ENCODE measurements at places on chromosomes 3 and 15. TPM values are rescaled to one million over a fixed set of nuclear protein-coding genes. Genes with fewer than 3 reads are reported as not detected.

ACOX2 gene
- 2.6 TPM for total RNA-seq

CSK gene
- total RNA-seq, result 37.6 TPM

CHRM5 gene
- total RNA-seq, result not detected

TMEM158 gene
- total RNA-seq, result 0.88 TPM

SLC49A4 gene
- 37.0 TPM for total RNA-seq

WNT7A gene
- total RNA-seq, result 0.67 TPM

ARPP21 gene
- total RNA-seq, result not detected

ZBTB11 gene
- total RNA-seq, result 30.2 TPM

PLA2G4E gene
- total RNA-seq, result 50.0 TPM

MYL3 gene
- total RNA-seq, result 0.59 TPM

C3orf85 gene
- not detected for total RNA-seq

ACTC1 gene
- 0.62 TPM for total RNA-seq

EHD4 gene
- total RNA-seq, result 27.3 TPM

SPINK8 gene
- total RNA-seq, result not detected

C3orf52 gene
- 57.8 TPM for total RNA-seq

TGM5 gene
- 98.2 TPM for total RNA-seq

IP6K1 gene
- 44.1 TPM for total RNA-seq

TWF2 gene
- 54.7 TPM for total RNA-seq

SLC12A1 gene
- not detected for total RNA-seq

PATL2 gene
- 1.4 TPM for total RNA-seq

Measured in lower leg skin (tissue), 4 donors.